ENCODE measurements at places on chromosomes 16 and 17.

DNA sequence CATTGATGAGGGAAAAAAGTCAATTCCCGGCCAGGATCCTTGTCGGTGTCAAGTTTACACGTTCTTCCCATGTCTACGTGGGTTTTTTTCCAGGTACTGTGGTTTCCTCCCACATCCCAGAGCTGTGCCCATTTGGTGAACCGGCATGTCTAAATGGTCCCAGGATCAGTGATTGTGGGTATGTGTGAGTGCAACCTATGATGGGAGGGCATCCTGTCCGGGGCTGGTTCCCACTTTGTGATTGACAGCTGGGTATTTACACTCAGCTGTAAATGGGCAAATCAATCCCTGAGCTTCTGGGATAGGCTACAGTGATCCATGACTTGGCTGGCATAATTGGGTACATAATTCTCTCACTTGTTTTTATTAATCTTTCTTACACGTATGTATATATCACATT, 91.2 kb upstream of the IRX6 start:
- DNase-seq, result no peak

DNA sequence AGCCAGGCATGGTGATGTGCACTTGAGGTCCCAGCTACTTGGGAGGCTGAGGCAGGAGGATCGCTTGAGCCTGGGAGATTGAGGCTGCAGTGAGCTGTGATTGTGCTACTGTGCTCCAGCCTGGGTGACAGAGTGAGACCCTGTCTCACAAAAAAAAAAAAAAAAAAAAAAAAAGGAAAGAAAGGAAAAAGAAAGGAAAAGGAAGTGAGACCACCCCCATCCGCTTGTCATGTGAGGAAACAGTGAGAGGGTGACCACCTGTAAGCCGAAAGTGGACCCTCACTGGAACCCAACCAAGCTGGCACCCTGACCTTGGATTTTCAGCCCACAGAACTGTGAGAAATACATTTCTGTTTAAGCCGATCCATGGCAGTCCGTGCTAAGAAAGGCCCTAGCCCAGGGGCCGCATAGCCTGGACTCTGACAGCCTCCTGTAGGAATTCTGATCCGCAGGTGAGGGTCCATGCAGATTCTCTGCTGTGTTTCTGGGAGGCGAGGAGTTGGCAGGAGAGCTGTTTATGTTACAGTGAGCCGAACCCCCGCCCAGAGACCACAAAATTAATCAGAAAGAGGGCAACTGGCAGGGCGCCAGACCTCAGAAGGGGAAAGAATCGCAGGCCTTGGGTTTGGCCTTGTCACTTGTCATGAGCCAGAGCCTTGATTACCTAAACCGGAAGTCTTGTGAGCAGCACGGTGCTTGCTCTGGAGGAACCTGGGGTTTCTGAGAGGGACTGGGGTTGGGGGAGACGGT, 945 bp downstream of the SGSH start:
- peak; percentile 91 for DNase-seq

DNA sequence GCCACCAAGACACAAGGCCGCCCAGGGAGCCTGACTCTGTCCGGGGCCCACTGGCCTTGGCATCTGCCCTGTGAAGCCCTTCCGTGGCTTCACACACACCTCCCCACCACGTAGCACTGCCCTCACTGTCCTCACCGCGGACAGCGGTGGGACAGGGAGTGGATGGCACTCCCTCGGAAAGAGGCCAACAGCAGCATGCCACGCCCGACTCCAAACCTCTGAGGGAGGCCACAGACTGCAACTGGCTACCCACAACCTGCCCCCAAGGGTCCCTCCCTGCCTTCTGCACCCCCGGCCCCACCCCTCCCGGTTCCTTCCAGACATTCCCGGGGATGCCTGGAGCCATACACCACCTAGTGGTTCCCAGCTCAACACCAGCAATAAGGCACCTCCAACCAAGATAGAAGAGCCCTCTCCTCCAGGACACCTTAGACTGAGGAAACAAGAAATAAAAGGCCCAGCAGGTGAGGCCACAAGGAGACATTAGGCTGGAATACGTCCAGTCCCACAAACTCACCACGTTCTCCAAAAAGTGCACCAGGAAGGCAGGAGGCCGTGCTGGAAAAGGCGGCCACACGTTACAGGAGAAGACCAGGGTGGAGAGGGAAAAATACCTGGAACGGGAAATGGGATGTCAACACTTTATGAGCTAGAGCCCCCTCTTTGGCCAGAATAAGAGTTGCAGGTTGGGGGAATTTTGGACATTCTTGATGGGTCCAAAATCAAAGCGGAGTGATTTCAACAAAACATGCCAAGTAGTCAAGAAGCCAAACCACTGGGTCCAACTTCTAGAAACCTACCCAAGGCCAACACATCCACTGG, 310.0 kb downstream of the SOX9 start:
- no peak for DNase-seq

DNA sequence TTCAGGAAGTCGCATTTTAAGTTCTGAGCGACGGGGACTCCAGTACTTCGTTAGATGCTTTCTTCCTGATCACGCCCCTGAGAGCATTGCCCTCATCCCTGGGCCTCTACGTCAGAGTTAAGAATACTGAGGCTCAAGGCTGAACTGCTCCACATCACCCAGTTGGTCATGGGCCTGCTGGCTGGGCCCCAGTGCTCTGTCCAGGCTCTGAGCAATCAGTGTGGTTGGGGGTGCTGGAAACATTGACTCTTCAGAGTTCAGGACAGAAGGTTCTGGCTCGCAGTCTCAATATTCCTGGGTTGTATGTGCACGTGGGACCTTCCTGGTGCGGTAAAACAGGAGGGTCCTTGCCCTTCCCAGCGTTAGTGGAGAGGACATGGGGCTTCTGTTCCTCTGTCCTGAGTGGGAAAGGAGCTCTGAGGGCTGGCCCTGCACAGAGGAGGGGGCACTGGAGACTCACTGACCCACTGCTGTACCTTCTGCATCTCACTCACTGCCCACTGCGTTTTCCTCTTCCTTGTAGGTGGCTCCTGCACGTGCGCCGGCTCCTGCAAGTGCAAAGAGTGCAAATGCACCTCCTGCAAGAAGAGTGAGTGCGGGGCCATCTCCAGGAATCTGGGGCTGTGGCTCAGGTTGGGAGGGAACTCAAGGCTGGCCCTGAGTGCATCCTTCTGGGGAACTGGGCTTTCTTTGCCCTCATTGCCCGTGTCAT, 518 bp downstream of the MT1E start:
- DNase-seq, result no peak

- no peak for DNase-seq
Measured at GRCh38 chr17:74746376-74746775, 2.1 kb upstream of the NHERF1 start.

GRCh38 chr16:58518083-58518979, 3.0 kb downstream of the SETD6 start:
- no peak for DNase-seq

GRCh38 chr16:88282564-88283395, 100.0 kb upstream of the ZNF469 start:
- no peak for DNase-seq

DNA sequence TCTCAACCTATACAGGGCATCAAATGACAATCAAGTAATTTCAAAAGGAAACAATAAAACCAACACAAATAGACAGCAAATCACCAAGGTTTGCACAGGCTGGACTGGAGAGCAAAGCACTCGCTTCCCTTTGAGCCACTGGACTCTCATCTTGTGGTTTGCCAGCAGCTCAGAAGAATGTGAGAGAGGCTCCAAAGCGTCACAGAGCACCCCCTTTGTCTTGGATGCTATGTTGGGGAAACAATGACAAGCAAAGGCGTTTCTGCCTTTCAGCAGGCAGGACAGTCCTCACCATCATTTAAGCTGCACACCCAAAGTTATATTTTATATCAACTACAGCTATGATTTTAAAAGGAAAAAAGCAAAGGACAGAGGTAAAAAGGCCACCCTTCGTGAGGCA, 13.2 kb downstream of the SLC6A4 start:
- DNase-seq, result no peak

- no peak for DNase-seq
Measured at GRCh38 chr17:7775051-7775450, 57.5 kb downstream of the DNAH2 start.

DNA sequence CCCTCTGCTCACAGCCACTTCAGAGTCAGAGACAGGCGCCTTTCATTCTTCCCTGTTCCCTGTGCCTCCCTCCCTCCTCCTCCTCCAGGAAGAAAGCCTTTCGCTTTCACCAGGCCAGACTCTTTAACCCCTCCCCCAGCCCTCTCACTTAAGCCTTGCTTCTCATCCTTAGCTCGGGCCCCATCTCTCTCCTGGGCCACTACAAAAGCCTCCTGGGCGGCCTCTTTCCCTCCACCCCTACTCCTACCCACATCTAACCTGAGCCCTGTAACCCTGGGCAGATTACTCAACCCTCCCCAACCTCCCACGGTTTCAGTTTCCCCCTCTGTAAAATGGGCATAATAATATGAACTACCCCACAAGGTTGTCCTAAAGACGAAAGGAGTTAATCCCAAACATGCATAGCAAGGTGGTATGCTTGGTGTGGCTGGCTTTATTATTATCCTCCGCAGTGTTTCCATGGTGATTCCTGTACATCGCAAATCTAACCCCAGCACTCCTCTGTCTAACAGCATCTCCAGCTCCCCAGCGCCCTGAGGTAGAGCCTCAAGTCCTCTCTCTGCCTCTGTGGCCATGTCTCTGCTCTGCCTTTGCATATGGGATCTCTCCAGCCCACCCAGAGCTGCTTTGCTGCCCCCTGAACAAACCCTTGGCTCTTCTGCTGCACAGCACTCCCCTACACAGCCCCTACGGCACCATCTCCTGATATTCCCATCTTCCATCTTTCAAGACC, 17.7 kb downstream of the PIMREG start:
- no peak for DNase-seq

DNA sequence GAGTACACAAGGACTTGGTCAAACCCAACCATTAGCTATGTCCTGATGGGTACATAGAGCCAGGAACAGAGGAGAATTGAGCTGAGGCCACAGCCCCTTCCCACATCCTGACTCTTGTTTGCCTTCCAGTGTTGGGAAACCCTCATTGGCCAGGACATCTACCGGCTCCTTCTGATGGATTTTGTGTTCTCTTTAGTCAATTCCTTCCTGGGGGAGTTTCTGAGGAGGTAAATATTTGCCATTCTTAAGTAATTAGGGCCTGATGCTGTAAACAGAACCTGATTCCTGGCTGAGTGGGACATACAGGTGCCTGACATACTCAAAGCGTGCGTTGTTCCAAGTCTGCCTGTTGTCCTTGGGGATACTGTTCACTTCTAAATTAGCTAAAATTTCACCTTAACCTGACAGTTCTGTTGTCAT, 42.6 kb downstream of the GDE1 start:
- DNase-seq, result no peak

GRCh38 chr17:44219616-44220212, at the start of gene UBTF:
TSS of gene UBTF (minus strand) at chr17:44219675. CDS start at chr17:44218229, 1,446 bp downstream.
- peak; percentile 34 for DNase-seq

GRCh38 chr16:89437251-89437987, 52.9 kb downstream of the ANKRD11 start:
- no peak for DNase-seq

GRCh38 chr16:70634861-70635260, 11.5 kb upstream of the IL34 start:
- no peak for DNase-seq

DNA sequence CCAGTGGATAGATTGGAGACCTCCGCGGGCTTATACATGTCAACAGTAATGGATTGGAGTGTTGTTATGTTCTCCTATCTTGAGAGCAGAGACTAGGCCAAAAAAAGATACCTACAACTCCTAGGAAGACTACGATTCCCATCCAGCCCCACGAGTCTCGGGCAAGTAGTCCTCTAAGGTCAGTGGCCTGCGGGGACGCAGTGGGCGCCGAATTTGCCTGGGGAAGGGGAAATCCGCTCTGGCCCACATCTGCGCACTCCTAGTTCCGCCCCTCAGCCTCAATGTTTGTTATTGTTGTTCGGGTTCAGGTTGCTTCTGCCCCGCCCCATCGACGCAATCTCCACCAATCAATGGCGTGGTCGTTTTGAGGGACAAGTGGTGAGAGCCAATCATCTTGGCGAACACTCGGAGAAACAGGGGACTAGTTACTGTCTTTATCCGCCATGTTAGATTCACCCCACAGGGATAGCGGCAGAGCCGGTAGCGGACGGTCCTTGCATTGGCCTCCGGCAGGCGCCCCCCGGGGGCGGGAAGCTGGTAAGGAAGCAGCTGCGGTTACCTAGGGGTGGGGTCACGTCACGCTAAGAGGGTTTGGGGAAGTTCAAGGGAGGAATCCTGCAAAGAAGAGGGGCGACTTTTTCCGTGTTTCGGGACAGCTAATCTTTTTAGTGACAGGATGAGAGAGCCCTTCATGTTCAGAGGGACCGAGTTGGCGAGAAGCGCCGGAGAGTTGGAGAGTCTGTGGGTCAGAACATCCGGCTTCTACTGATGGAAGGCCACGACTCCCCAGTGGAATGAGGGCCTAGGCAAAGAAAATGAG, at the start of gene NBR1:
TSS of gene NBR1 (plus strand) at position 449 of the 820 bp plus-strand sequence. CDS start 4,586 bp downstream, outside the sequence.
- peak; percentile 92 for DNase-seq

GRCh38 chr16:31186930-31187807, 7.2 kb downstream of the FUS start:
- no peak for DNase-seq

DNA sequence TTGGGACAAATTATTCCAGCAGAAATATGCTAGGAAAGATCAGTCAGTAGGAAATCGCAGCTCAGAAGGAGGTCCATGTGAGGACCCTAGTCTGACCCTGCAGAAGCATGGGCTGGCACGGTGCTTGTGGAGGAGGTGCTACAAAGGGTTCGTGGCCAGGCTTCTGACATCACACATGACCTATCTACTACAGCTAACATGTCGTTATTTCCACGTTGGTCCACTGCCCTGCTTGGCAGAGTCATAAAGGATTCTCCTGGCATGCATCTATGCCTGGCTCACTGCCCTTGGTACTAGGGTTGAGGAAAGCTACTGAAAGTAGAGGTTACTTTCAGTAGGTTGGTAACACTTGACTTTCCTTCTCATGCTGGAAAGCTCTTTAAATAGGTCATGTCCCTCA, 118.1 kb upstream of the SHISA6 start:
- no peak for DNase-seq

- no peak for DNase-seq
Measured at GRCh38 chr17:76537578-76538280, at the start of gene CYGB. TSS of gene CYGB (minus strand) at chr17:76537709. CDS start at chr17:76537542, 167 bp downstream.

DNA sequence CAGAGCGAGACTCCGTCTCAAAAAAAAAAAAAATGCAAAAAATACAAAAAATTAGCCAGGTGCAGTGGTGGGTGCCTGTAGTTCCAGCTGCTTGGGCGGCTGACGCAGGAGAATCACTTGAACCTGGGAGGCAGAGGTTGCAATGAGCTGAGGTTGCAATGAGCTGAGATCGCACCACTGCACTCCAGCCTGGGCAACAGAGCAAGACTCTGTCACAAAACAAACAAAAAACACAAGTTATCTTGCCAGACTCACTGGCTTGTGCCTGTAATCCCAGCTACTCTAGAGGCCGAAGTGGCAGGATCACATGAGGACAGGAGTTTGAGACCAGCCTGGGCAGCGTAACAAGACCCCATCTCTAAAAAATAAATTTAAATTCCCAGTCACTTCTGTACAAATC, 3.4 kb upstream of the ST3GAL2 start:
- no peak for DNase-seq

DNA sequence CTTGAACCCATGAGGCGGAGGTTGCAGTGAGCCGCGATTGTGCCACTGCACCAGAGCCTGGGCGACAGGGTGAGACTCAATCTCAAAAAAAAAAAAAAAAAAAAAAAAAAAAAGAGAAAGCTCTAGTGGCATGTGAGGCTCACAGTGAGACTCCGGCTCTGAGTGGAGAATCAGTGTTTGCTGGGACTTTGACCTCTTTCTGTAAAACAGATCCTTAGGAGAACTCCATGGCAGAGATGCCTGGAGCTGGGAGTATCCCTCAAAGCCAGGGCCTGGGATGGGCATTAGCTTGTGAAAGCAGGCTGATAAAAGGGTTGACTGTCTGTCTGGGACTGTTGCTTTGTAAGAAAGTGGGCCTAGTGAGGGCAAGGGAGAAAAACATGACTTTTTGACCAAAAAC, 46.4 kb downstream of the ZNF207 start:
- DNase-seq, result no peak

Measured in stimulated activated CD4-positive, alpha-beta T cell treated with anti-CD3 and anti-CD28 coated beads, Interleukin-2, amount 100 ng/mL, for 48 hours (primary cell).